ENCODE measurements at places on chromosomes 16 and 17.

GRCh38 chr17:68441070-68441770 is 16.1 kb downstream of the WIPI1 start:
- DNase-seq = no peak

DNA sequence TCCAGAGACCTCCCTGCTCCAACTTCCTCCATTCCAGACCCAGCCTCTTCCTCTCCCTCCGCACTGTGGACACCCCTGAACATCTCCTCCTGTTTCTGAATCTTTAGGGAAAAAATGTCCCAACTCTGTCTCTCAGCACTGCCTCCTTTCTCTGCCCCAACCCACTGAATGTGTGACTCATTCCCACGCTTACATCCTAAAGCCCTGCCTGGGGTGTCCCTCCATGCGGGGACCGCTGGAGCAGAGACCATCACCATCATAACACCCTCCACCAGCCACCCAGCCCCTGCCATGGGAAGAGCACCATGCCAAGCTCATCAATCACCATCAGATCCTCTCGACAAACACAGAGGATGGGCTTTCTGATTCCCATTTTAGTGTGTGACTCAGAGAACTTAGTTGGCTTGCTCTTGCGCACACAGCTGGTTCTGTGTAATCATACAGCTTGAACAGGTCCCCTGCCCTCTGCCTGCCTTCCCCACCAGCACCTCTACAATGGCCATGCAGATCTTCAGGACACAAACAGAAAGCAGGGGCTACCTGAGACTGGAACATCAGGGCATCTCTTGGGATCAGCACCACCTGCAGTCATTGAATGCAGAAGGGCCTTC is 10.7 kb downstream of the RPRML start:
- no peak for DNase-seq

- DNase-seq = no peak
Measured at GRCh38 chr16:76670125-76670857, 393.1 kb downstream of the CNTNAP4 start.

- DNase-seq = no peak
Measured at GRCh38 chr17:6923385-6923784, 72.5 kb upstream of the ALOX12 start.
